ENCODE measurements at places on chromosomes 3 and 15.

GRCh38 chr15:69734699-69735098, 282.1 kb downstream of the RPLP1 start:
- DNase-seq: no peak

GRCh38 chr3:190012784-190013183, 107.9 kb downstream of the P3H2 start:
- no peak for DNase-seq

DNA sequence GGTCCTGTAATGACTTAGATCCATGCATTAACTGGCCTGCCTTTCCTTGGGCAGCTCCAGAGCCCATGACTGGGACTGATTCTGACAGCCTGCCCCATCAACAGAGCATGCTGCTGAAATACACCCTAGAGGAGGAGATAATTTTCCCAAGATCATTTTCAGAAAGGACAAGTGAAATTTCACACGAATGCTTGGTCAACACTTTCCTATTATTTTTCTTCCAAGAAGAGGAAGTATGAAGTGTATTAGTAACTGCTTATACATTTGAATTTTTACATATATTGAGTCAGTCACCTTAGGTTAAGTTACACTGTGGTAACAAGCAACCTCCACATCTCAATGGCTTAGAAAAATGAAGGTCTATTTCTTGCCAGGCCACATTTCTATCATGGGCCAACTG, 9.7 kb upstream of the NMNAT3 start:
- DNase-seq: no peak

DNA sequence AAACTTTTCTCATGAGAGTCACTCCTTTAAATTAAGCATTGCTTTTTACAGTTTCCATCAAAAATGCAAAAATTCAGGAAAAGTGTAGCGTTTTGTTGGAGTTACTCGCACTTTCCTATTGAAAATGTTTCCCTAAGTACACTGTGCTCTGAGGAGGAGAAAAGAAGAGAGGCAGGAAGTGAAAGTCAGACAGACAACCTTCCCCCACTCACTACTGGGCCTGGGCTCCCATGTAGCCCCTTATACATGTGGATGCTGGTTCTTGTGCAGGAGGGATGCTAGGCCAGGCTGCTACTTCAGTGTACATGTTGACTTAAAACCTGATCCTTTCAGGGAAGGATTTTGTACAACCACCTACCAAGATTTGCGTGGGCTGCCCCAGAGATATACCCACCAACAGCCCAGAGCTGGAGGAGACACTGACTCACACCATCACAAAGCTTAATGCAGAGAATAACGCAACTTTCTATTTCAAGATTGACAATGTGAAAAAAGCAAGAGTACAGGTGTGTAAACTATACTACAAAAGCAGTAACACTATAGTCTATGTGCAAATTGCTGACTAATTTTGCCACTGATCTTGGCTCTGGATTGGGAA, 15.1 kb downstream of the KNG1 start:
- DNase-seq: no peak

DNA sequence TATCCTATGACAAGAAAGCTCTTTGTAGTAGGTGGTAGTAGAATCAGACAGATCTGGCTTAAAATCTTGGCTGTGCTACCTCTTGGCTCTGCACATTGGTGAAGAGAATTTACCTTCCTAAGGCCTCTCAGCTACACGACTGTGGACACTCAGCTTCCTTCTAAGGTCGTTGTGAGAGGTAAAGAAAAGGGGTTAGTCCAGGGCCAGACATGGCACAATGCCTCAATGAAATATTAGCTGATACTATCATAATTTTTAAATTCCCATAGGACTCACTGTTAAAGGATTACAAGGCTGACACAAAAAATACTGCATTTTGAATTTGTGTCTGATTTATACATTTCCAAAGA, 80.4 kb downstream of the IGF1R start:
- peak; percentile 15 for DNase-seq

GRCh38 chr3:37375184-37376127, 201.1 kb upstream of the LRRFIP2 start:
- DNase-seq: no peak

- no peak for DNase-seq
These were observed 43.1 kb downstream of the AMOTL2 start for GRCh38 chr3:134330883-134331810.

GRCh38 chr15:82398785-82399184, 30.8 kb upstream of the GOLGA6L9 start:
- no peak for DNase-seq

All from fibroblast of mammary gland (primary cell).